Melanocyte of skin (primary cell): ENCODE measurements at places on chromosomes 6 and 20. TPM values are rescaled to one million over a fixed set of nuclear protein-coding genes. Genes with fewer than 3 reads are reported as not detected.

MRPS26 gene
- 61.2 and 69.3 TPM in 2 replicates for total RNA-seq

MYB gene
- 0.33 and 0.93 TPM in 2 replicates for total RNA-seq

PTPRT gene
- total RNA-seq, result not detected in 2 replicates

NKAPL gene
- total RNA-seq, result 1.1 and 1.4 TPM in 2 replicates

LINC00237 gene
- not detected in 2 replicates for total RNA-seq

C20orf202 gene
- not detected in 2 replicates for total RNA-seq

PPP1R3G gene
- total RNA-seq, result not detected in 2 replicates

APOM gene
- total RNA-seq, result 0.33 and 0.62 TPM in 2 replicates

RNF144B gene
- 16.3 and 23.9 TPM in 2 replicates for total RNA-seq

UNC5CL gene
- total RNA-seq, result under 0.01 and 1.8 TPM in 2 replicates

TRIM31 gene
- total RNA-seq, result not detected in 2 replicates

PCSK2 gene
- not detected in 2 replicates for total RNA-seq

LAMA2 gene
- 1.00 and 1.2 TPM in 2 replicates for total RNA-seq

YTHDF1 gene
- 25.8 and 28.0 TPM in 2 replicates for total RNA-seq

GJA10 gene
- under 0.01 TPM in 1 of 2 replicates, not detected in the other for total RNA-seq

DEFB118 gene
- not detected in 2 replicates for total RNA-seq

TSPO2 gene
- total RNA-seq, result not detected in 2 replicates

TGM3 gene
- total RNA-seq, result not detected in 2 replicates

EEF1A1 gene
- total RNA-seq, result 5,147 and 12,267 TPM in 2 replicates

DNAH8 gene
- not detected in 2 replicates for total RNA-seq

C20orf141 gene
- not detected in 2 replicates for total RNA-seq

ARMH2 gene
- not detected in 2 replicates for total RNA-seq

TNFAIP3 gene
- 14.2 and 64.0 TPM in 2 replicates for total RNA-seq

BPIFA3 gene
- not detected in 2 replicates for total RNA-seq

CRISP2 gene
- not detected in 2 replicates for total RNA-seq

PLCB4 gene
- 2.9 TPM in 1 of 2 replicates, not detected in the other for total RNA-seq

GABRR2 gene
- total RNA-seq, result under 0.01 and 0.34 TPM in 2 replicates

FNDC1 gene
- total RNA-seq, result 0.33 TPM in 1 of 2 replicates, not detected in the other

CTAGE9 gene
- not detected in 2 replicates for total RNA-seq
